ENCODE measurements at places on chromosomes 7 and 10. TPM values are rescaled to one million over a fixed set of nuclear protein-coding genes. Genes with fewer than 3 reads are reported as not detected.
A peak's percentile ranks its signal among the peaks of the same experiment; 100 is the strongest.

- no peaks in the 10 kb centered on the region for H3K4me1 ChIP-seq
- no peaks in the 10 kb centered on the region for H3K27me3 ChIP-seq
- no peak overlapping the region for H3K4me3 ChIP-seq
- DNase-seq: no peak
- H3K36me3 ChIP-seq: no peaks in the 10 kb centered on the region
Measured at GRCh38 chr7:113281223-113281622, 162.9 kb upstream of the SMIM30 start.

DNA sequence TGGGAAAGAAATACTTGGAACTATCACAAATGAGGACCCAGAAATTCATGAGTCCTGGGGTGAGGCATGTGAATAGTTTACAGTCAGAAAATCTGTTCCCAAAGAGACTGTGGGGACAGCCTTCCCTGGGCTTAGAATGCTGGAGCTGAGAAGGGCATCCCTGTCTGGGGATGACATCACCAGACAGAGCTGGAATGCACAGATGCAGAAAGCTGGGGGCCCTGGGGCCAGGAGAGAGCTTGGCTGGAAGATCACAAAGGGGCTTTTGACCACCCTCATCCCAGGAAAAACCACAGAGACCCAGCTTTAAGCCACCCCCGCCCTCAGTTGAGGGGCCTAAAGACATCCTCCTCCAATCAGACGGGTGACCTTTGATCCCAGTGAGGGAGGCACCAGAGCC lies 264.5 kb downstream of the PLXNA4 start:
- no peak overlapping the region for H3K4me3 ChIP-seq
- H3K27ac ChIP-seq: no peak overlapping the region
- H3K36me3 ChIP-seq: no peaks in the 10 kb centered on the region
- peaks cover 9% of the 10 kb centered on the region for H3K27me3 ChIP-seq
- no peaks in the 10 kb centered on the region for H3K4me1 ChIP-seq

DNA sequence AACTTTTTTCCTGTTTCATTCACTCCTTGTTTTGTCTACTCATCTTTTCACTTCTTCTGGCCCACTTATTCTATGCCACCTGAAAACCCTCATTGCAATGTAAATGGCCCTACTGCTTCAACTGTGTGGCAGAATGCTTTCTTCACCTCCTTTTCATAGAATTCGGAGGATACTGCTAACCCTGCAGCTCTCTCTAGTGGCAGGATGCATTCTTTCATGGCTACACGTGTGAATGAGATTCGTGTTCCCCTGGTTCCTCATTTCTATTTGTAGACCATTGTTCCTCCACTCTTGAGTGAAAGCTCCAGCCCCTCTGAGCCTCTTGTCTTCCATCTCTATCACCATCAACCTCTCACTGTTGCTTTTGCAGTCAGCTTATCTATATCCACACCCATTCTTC lies 20.9 kb upstream of the CYP26C1 start:
- no peak overlapping the region for H3K4me3 ChIP-seq
- H3K27me3 ChIP-seq: no peaks in the 10 kb centered on the region
- no peak overlapping the region for H3K27ac ChIP-seq

- no peaks in the 10 kb centered on the region for H3K4me1 ChIP-seq
- H3K4me3 ChIP-seq: no peak overlapping the region
- H3K27me3 ChIP-seq: no peaks in the 10 kb centered on the region
- H3K27ac ChIP-seq: no peak overlapping the region
- no peaks in the 10 kb centered on the region for H3K36me3 ChIP-seq
Measured at GRCh38 chr7:112630565-112630964, 149.8 kb downstream of the LSMEM1 start.

- H3K27ac ChIP-seq: peak overlapping the region; percentile 75
- no peak for DNase-seq
- peaks cover 38% of the 10 kb centered on the region for H3K4me1 ChIP-seq
- H3K4me3 ChIP-seq: no peak overlapping the region
Measured at GRCh38 chr10:69490876-69491275, 39.6 kb downstream of the TSPAN15 start.

GRCh38 chr7:144584726-144585125 lies 181.2 kb upstream of the NOBOX start:
- H3K4me3 ChIP-seq: no peak overlapping the region
- DNase-seq: no peak
- no peak overlapping the region for H3K27ac ChIP-seq

GRCh38 chr7:2441430-2442058 lies 34.7 kb downstream of the GRIFIN start:
- H3K27ac ChIP-seq: no peak overlapping the region
- DNase-seq: no peak
- H3K4me3 ChIP-seq: no peak overlapping the region
- no peaks in the 10 kb centered on the region for H3K27me3 ChIP-seq

DNA sequence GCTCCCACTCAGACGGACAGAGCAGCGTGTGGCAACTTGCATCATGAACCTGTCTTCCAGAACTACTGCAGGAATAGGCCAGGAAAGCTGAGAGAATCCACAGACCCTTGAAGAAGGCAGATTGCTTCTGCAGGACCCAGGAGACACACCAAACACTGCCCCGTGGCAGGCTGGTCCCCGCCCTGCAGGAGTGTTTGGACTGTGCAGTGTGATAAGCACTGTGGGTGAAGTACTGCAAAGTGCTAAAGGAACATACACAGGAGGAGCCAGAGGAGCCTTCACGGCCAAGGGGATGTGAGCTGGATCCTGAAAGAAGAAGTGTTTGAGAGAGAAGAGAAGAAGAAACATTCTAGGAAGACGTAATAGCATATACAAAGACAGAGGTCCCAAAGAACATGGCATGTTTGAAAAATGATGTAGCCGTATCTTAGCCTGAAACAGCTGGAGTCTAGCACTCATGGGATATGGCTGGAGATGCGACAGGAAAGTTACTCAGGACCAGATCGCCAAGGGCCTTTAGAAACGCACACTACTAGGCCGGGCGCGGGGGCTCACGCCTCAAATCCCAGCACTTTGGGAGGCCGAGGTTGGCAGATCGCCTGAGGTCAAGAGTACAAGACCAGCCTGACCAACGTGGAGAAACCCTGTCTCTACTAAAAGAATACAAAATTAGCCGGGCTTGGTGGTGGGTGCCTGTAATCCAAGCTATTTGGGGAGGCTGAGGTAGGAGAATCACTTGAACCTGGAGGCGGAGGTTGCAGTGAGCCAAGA lies 96.9 kb upstream of the RHEB start:
- no peaks in the 10 kb centered on the region for H3K27me3 ChIP-seq
- H3K27ac ChIP-seq: no peak overlapping the region
- no peak for DNase-seq
- no peak overlapping the region for H3K4me3 ChIP-seq

DNA sequence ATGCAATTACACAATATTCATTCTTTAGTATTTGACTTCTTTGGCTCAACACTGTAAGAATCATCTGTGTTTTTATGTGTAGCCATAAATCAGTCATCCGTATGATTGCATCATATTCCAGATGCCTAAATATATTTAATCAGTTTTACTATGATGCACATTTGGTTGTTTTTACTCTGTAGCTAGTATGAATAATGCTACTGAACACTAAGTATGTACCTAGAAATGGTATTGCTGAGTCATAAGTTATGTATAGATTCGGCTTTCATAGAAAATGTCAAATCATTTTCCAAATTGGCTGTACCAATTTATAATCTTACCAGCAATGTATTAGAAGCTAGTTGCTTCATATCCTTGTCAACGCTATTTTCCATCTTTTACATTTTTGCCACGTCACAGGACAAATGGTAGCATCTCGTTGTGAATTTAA lies 197.3 kb upstream of the PLXNA4 start:
- H3K27me3 ChIP-seq: no peaks in the 10 kb centered on the region
- no peak for DNase-seq
- H3K4me1 ChIP-seq: no peaks in the 10 kb centered on the region
- no peak overlapping the region for H3K4me3 ChIP-seq
- H3K36me3 ChIP-seq: no peaks in the 10 kb centered on the region
- H3K27ac ChIP-seq: no peak overlapping the region

DNA sequence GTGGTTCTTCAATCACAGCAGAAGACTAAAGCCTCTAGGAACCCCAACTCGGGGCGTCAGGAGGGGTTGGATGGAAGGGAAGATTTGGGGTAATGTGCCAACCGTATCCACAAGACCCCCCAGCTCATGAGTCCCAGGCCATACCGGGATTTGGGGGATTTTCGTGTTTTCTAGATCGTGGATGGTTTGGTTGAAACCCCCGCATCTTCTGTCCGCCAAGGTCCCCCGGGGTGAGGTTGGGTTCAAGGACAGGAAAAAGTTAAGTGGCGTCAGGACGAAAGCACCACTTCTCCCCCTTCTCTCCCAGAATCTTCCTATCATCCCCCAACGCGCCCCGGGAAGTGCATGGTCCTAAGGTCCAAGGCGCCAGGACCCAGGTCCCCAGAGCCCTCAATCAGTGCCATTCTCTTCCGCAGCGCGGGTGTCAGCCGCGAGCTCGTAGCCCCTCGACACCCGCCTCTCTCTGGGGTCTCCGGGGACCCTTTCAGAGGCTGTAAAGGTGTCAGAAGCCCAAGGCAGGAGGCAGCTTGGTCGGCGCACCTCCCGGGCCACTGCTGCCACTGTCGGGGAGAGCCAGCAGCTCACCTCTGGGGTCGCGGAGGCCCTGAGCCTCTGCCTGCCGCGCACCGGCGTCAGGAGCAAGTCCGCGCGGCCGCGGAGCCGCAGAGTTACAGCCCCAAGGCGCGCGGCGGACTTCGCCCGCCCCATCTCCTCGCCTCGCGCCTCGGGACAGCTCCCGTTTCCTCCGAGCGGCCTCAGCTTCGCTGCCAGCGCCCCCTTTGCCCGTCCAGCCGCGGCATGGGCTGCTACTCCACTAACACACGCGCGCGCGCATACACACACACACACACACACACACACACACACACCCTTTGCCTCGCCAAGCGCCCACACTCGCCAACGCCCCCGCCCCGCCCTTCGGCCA lies 1.5 kb downstream of the MKX start:
- peaks cover 97% of the 10 kb centered on the region for H3K27me3 ChIP-seq
- H3K4me1 ChIP-seq: peaks cover 52% of the 10 kb centered on the region
- peak; percentile 33 for DNase-seq
- H3K4me3 ChIP-seq: peak overlapping the region; percentile 95
- no peaks in the 10 kb centered on the region for H3K36me3 ChIP-seq

- no peak overlapping the region for H3K4me3 ChIP-seq
- H3K4me1 ChIP-seq: peaks cover 11% of the 10 kb centered on the region
- H3K27ac ChIP-seq: no peak overlapping the region
Measured at GRCh38 chr10:103541616-103542015, 48.1 kb downstream of the NEURL1 start.

GRCh38 chr7:110372685-110373084 lies 718.2 kb upstream of the LRRN3 start:
- no peaks in the 10 kb centered on the region for H3K36me3 ChIP-seq
- no peak overlapping the region for H3K4me3 ChIP-seq
- H3K4me1 ChIP-seq: no peaks in the 10 kb centered on the region
- no peaks in the 10 kb centered on the region for H3K27me3 ChIP-seq

GRCh38 chr7:90777886-90778285 lies 181.8 kb downstream of the CDK14 start:
- no peaks in the 10 kb centered on the region for H3K27me3 ChIP-seq
- H3K27ac ChIP-seq: peak overlapping the region; percentile 37
- no peaks in the 10 kb centered on the region for H3K36me3 ChIP-seq
- H3K4me3 ChIP-seq: no peak overlapping the region
- DNase-seq: no peak

GRCh38 chr10:47261556-47261955 lies 38.4 kb upstream of the GDF10 start:
- no peak overlapping the region for H3K27ac ChIP-seq
- no peaks in the 10 kb centered on the region for H3K4me1 ChIP-seq
- no peaks in the 10 kb centered on the region for H3K36me3 ChIP-seq
- H3K27me3 ChIP-seq: no peaks in the 10 kb centered on the region
- H3K4me3 ChIP-seq: no peak overlapping the region

DNA sequence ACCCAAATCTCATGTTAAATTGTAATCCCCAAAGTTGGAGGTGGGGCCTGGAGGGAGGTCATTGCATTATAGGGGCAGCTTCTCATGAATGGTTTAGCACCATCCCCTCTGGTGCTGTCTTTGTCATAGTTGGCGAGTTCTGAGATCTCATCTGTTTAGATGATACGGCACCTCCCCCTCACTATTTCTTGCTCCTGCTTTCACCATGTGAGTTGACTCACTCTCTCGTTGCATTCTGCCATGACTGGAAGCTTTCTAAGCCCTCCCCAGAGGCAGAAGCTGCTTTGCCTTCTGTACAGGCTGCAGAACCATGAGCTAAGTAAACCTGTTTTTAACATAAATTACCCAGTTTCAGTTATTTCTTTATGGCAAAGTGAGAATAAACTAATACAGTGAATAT lies 18.9 kb upstream of the ZNF138 start:
- H3K36me3 ChIP-seq: no peaks in the 10 kb centered on the region
- no peak overlapping the region for H3K27ac ChIP-seq
- DNase-seq: no peak
- no peak overlapping the region for H3K4me3 ChIP-seq

DNA sequence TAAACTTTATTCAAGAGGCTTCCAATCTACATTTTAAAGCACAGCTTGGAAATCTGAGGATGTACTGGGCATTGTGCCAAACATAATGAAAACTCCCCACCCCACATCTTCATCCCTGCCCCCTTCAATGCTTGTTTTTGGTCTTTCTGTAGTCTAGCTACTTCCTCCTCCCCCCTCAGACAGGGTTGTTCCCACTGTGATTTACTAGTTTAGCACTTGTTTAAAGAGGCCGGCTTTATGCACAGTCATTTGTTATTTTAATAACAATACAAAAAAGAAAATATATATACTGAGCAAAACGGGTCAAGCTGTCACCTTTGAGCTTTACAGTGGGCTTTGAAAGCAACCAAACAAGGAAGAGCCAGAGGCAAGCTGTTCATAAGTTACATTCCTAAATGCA lies 132.6 kb downstream of the CHRM2 start:
- no peak overlapping the region for H3K4me3 ChIP-seq
- no peaks in the 10 kb centered on the region for H3K36me3 ChIP-seq
- H3K27ac ChIP-seq: peak overlapping the region; percentile 34
- no peaks in the 10 kb centered on the region for H3K4me1 ChIP-seq

GRCh38 chr10:53841483-53842145 lies 959.4 kb downstream of the PCDH15 start:
- H3K27me3 ChIP-seq: no peaks in the 10 kb centered on the region
- no peak overlapping the region for H3K4me3 ChIP-seq
- H3K27ac ChIP-seq: no peak overlapping the region
- DNase-seq: no peak
- H3K36me3 ChIP-seq: no peaks in the 10 kb centered on the region
- no peaks in the 10 kb centered on the region for H3K4me1 ChIP-seq

Gene TRAPPC14
- 52.2 TPM for total RNA-seq

Gene FAM131B
- total RNA-seq: 2.2 TPM

Gene DOCK1
- total RNA-seq: 75.1 TPM

Gene CAV2
- total RNA-seq: 15.7 TPM

Gene FAM180A
- not detected for total RNA-seq

Gene GNGT1
- total RNA-seq: not detected

Gene CARD11
- 0.96 TPM for total RNA-seq

Gene TMEM213
- total RNA-seq: not detected

Data from transverse colon (tissue), 4 donors.